Non-pigmented ciliary epithelial cell (primary cell): ENCODE measurements at places on chromosomes 16 and 17.

DNA sequence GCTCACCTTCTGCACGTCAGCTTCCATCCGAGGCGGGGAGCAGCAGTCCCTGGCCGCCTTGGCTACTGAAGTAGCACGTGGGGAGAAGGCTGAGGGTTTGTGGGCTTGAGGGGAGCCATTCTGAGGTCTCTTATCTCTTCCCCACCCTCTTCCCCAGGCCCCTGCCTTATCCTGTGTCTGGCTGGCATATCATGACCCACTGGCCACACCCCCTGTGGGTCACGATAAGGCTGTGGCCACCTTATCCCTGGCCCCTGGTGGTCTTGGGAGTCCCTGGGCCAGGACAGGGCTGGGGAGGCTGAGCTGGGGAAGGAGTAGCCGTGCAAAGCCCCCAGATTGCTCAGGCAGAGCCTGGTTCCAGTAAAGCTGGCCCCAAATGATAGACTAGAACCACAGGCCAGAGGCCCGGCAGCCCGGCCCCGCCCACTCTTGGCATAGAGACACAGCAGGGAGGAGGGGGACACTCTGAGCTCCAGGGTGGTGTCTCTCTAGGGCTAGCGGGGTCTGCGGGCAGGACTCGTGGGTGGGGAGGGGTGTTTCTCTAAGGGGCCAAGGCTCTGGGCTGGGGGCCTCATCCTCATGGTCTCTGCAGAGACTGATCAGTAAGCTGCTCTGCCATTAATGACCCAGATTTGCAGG is 7.6 kb downstream of the SPNS2 start:
- no peak for DNase-seq

GRCh38 chr16:66849549-66849948 is 5.3 kb downstream of the CA7 start:
- DNase-seq, result no peak

DNA sequence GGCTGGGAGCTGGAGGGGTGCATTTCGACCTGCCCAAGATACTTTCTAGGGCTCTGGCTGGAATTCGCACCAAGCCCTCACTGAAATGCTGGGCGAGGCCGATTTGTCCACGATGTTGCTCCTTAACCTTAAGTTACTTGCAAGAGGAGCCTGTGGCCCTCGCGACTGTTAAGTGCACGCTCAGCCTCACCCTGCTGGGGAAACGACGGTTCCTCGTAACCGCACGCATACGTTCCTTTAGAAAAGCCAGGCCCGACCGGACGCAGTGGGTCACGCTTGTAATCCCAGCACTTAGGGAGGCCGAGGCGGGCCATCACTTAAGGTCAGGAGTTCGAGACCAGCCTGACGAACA is 607 bp upstream of the NCOR1 start:
- no peak for DNase-seq

GRCh38 chr16:57531253-57531575 is 5.2 kb downstream of the CCDC102A start:
- no peak for DNase-seq

- DNase-seq, result no peak
Measured at GRCh38 chr17:20087538-20088250, 78.5 kb downstream of the SPECC1 start.
